ENCODE measurements at places on chromosomes 16 and 17.

GRCh38 chr16:57235128-57236021 lies 9.7 kb upstream of the ARL2BP start:
- DNase-seq, result peak; percentile 21

DNA sequence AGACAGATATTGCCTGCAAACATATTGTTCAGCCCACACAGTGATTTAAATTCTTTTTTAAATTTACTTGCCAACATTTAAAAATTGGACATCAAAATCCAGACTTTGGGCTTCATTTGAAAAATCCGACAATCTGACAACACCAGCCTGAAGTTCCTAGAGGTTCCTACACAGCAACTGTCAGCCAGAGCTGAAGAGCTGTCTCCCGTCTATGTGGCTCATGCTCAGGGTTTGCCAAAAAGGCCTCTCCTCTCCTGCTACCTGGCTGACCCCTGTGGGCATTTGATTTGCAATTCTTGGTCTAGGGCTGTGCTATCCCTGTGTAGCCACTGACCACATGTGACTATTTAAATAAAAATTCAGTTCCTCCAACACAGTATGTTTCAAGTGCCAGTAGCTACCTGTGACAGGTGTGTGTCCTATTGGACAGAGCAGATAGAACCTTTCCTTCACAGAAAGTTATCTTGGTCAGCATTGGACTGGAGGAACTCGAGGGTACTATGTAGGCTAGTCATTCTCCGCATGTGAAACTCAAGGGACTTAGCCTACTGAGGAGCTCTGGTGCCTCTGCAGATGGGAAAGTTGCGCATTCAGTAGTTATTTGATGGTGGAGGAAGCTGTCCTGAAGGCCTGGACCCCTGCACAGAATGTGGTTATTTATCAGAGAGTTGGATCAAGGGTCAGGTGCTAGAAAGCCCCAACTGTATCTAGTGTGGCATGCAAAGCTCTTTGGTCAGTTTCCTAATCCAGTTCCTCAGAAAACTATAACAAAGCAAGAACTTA lies 2.7 kb downstream of the LYRM1 start:
- no peak for DNase-seq

GRCh38 chr17:19239544-19239943 lies 2.4 kb downstream of the EPN2 start:
- no peak for DNase-seq

- DNase-seq, result no peak
Measured at GRCh38 chr16:85392756-85393673, 220.1 kb upstream of the GSE1 start.

GRCh38 chr17:46178550-46179214 lies 14.5 kb downstream of the KANSL1 start:
- DNase-seq, result peak; percentile 66

GRCh38 chr16:83689385-83689831 lies 118.4 kb upstream of the HSBP1 start:
- peak; percentile 93 for DNase-seq

GRCh38 chr17:72829883-72830282 lies 262.6 kb downstream of the SLC39A11 start:
- no peak for DNase-seq
